ENCODE measurements at places on chromosomes 6 and 20.

DNA sequence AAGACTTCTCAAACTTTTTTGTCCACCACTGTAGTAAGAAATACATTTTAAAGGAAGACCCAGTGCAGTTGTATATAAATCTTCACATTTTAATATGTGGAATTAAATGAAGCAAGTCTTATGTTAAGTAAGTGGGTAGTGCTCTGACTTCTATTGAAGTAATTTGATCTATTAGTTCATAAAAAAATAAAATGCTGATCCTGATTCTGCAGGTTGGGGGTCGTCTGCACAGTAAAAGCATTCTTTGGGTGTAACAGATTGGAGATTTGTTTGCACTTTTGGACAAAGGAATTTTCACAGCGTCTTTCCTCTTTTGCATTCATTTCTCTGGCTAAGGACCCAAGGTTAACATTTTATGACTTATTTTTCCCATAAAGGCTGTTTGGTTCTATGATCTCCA is 106.8 kb downstream of the RNF144B start:
- no peak for DNase-seq

DNA sequence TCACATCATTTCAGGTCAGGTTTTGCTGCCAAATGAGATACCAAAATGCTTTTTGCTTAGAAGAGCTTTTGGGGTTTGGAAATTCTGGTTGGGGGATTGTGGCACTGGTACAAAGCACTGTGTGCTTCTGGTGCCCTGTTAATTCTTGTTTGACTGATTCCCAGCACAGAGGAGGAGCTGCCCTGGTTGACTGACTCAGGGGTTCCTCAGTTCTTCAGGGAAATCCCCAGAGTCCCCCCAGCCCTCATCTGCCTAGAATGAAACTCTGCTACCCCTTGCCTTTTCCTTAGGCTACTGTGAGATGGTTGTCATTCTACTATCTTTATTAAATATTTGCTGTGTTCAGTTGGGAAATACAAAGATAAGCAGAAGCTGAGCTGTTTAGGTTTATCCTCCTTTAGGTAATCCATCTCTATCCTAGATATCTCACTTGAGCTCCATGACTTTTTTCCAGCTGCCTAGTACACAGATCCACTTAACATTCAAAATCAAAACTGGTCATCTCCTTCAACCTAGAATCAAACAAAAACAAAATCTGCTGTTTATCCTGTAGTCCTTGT is 24.9 kb upstream of the TSPYL1 start:
- DNase-seq: no peak

- no peak for DNase-seq
Observed at GRCh38 chr20:62350629-62351422, 16.3 kb downstream of the LAMA5 start.

DNA sequence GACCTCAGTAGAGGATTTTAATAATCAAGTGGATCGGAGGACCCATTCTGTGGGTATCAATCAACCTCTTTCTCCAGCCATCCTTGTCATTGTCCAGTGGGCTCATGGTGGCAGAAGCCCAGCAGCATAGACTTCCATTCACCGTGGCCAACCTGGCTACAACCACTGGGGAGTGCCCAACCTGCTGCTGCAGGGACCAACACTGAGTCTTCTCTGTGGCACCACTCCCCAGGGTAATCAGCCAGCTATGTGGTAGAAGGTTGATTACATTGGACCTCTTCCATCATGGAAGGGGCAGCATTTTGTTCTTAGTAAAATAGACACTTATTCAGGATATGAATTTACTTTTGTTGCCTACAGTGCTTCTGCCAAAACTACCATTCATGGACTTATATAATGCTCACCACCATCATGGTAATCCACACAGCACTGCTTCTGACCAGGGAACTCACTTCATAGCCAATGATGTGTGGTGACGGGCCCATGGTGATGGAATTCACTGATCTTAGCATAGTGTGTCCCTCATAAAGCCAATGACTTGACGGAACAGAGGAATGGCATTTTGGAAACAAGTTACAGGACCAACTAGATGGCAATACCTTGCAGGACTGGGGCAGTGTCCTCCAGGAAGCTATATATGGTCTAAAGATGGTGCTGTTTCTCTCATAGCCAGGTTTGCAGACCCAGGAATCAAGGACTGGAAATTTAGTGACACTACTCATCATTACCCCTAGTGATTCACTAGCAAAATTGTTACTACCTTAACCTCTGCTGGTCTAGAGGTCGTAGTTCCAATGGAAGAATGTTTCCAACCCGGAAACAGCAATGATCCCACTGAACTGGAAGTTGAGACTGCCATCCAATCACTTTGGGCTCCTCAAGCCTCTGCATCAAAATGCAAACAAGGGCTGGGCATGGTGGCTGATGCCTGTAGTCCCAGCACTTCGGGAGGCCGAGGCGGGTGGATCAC is 7.6 kb downstream of the CD24 start:
- no peak for DNase-seq

- DNase-seq: no peak
Observed at GRCh38 chr6:157070403-157071107, 252.8 kb downstream of the TMEM242 start.

DNA sequence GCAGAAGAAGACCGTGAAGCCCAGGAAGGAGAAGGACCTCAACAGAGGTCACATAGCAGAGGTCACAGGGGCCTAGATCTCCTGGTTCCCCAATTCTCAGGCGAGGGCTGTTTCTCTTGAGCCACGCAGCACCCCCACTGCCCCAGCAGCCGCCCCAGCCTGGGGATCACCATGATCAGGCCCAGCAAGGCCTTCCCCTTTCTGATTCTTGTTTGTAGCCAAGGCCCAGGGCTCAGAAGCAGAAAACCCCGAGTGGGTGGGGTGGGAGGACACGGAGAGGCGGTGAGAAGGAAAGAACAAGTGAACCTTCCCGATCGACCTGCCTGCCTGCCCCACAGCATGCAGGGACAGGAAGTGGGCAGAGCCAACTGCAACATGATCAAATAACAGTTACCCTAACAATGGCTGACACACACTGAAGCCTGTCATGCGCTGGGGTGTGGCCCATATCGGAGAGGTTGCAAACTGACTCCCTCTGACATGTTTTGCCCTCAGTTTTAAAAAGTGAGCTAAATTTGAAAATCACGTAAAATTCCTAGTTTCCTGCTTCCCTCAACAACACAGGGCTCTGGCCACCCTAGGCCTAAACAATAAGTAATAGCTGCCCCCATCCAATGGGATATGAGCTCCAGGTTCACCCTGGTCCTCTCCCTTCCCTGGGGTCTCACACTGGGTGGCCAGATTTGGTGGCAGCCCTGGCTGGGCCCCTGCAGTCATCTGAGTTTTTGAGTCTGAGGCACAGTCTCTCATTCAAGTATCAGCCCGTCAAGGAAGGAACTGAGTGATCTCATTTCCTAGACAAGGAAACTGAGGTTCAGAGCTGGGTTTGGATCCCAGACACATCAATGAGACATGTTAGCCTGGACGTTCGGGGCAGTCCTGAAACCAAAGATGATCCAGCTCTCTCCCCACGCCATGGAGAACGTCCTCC is 6.5 kb downstream of the PEDS1 start:
- peak; percentile 73 for DNase-seq

- DNase-seq: no peak
Observed at GRCh38 chr6:54921891-54922290, 75.3 kb downstream of the FAM83B start.

- no peak for DNase-seq
Observed at GRCh38 chr20:62515280-62515679, 39.5 kb upstream of the GATA5 start.

- no peak for DNase-seq
Observed at GRCh38 chr20:2658414-2659354, 5.3 kb downstream of the IDH3B start.

GRCh38 chr6:80531681-80532619 is 425.5 kb downstream of the BCKDHB start:
- DNase-seq: no peak

- no peak for DNase-seq
Observed at GRCh38 chr6:75273009-75273408, 11.6 kb downstream of the TMEM30A start.

GRCh38 chr6:9583753-9584352 is 831.0 kb downstream of the TFAP2A start:
- no peak for DNase-seq
